Ascending aorta (tissue), 2 donors: ENCODE measurements at places on chromosomes 1 and 21.

DNA sequence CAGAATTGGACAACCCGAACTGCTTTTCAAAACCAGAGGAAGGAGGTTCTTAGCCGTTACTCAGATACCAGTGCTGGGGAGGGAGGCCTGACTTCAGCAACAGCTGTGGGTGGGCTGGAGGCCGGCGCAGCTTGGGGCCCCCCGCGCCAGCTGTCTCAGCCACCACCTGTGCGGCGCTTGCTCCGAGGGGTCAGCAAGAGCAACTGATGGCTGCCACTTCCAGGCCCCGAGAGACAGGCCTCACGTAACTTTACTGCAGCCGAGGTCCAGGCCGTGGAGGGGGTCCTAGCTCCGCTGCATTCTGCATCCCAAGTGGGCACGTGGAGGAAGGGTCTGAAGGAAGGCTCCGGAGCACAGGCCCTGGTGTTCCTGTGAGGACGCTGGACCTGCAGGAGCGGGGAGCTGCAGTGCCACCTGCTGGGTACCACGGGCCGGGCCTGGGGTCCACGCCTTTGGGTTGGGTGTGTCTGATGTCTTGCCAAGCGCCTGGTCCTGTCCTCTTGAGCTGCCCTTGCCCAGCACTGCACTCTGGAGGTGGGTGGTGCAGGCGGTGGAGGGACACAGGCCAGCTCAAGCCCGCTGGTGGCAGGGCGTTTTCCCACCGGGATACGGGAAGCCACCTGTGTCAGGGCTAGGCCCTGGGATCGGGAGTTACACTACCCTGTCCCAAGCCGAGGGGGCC lies 9.8 kb downstream of the THAP3 start:
- no peak for DNase-seq

DNA sequence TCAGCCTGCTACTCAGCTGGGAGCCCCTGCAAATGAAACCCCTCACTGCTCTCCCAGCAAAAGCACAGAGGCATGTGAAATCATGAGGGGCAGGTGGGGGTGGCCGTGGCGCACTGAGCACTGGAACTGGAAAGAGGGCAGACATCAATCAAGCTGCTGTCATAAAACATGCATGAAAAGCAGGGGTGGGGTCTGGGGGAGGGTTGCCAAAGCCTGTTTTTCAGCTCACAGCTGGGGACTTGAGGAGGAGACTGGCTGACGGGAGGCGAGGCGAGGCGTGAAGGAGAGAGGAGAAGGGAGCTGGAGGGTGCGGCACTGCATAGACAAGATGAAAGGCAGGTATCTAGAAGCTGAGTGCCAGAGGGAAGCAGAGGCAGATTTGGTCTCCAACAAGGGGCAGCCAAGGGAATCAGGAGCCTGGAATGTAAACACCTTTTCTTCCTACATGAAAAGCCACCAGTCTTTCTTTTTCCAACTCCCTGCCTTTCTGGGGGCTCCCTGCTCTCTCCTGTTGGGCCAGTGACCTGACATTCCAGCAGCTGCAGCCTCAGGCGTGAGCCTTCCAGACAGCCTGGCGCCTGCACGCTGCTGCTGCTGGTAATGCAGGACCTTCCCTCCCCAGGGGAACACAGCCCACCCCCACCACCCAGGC lies 87.0 kb downstream of the NMNAT2 start:
- no peak for DNase-seq

DNA sequence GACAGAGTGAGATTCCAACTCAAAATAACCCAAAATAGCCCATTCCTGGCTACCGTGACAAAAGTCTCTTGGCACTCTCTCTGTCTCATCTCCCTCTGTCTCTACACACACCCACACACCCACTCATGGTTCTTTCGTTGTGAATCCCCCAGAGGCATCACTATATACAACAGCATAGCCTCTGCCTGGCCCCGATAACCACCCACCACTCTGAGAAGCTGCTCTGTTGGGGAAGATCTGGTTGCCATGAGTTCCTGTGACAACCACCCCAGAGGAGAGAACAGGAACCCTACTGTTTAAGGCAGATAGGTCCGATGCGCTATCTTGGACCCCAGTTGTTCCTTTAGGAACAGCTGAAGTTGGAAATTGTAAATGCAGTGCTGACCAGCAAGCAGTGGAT lies 70.4 kb upstream of the LYST start:
- no peak for DNase-seq

DNA sequence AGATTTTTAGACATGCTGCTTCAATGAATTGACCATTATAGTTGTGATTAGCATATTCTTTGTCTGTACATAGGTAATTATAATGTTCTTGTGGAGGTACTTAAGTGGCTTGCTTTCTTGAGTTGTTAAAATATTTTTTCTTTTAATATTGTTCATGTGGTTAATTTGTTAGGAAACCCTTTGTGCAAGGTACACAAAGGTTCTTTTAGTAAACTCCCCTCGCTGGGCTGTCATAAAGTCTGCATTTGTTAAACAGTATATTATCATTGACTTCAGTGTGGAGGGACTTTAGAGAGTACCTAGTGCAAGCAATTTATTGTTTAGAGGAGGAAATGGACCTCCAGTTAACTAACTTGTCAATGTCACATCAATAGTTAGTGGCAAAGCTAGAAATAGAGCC lies 52.5 kb downstream of the DISP1 start:
- DNase-seq, result no peak

GRCh38 chr1:157439302-157439954 lies 112.9 kb downstream of the FCRL5 start:
- DNase-seq, result no peak
